ENCODE measurements at places on chromosomes 11 and 22.

GRCh38 chr11:60756307-60757032 lies at the start of gene MS4A15:
TSS of gene MS4A15 (plus strand) at chr11:60756867. CDS start at chr11:60763734, 6,867 bp downstream.
- DNase-seq: no peak

DNA sequence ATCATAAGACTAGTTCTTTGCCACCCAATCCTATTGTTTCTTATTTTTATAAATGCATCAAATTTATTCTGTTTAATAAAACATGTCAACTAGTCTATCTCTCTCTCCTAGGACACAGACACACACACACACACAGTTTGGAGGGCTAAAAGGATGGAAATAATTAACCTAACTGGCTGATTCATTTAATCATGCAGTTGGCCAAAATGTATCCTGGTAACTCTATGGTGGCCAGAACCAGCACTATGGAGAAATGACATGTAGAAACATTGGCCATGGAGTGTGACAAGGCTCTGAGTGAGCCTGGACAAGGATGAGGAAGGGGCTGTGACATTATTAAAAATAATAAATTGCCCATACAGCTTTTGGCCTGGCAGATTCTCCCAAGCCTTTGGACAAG lies 64.1 kb downstream of the CLPB start:
- no peak for DNase-seq

GRCh38 chr11:48093795-48094642 lies 113.7 kb downstream of the PTPRJ start:
- DNase-seq: no peak

DNA sequence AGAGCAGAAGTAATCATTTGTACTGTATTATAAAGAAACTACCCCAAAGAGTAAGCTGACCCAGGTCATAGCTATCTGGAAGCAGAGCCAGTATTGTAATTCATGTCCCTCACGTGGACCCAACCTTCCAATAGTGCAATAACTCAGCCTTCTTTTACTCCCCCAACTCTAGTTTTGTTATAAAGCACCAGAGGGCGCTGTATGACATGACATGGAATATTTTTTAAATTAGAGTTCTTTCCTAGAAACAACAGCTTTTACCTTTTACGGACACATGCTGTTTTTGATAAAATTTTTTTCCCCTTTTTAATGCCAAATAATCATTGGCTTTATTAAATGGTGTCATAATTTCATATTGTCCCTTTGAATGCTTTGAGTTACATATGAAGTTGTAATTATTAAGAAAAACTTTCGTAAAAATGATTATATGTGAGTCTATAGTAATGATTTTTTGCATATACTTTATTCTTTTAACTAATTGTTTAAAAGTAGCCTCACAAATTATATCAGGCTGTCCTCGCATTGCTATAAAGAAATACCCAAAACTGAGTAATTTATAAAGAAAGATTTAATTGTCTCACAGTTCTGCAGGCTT lies 76.9 kb downstream of the DKK3 start:
- DNase-seq: no peak

DNA sequence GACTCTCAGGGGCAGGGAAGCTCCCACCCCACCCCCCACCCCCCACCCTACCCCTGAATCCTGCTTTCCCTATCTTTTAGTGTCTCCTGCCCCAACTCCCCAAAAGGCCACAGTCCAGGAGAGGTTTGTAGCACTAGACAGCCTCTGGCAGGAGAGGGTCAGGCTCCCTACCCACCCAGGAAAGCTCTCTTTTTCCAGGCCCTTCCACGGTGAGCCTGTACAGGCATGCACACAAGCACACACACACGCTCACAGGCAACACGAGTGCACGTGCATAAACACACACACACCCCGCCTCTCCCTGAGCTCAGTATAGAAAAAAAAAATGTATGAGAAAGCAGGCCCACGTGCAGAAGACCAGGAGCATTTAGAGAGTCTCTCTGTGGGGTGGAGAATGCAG lies 414.0 kb downstream of the MN1 start:
- DNase-seq: no peak

Data from activated CD4-positive, alpha-beta T cell treated with anti-CD3 and anti-CD28 coated beads, Interleukin-2, amount 50 U/mL, for 4 hours (primary cell).